Stimulated activated CD4-positive, alpha-beta T cell treated with anti-CD3 and anti-CD28 coated beads, Interleukin-4, amount 100 ng/mL, for 4 hours (primary cell): ENCODE measurements at places on chromosomes 1 and 21.

GRCh38 chr1:89104687-89105086 lies 21.2 kb downstream of the GBP2 start:
- peak; percentile 12 for DNase-seq

DNA sequence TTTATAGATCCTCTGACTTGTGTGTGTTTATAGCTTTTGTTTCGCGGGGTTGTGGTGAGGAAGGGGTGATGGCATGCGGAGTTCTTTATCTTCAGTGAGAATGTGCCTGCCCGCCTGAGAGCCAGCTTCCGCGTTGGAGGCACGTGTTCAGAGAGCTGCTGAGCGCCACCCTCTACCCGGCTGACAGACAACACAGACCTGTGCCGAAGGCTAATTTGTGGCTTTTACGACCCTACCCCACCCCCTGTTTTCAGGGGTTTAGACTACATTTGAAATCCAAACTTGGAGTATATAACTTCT lies 14.4 kb upstream of the CD101 start:
- peak; percentile 83 for DNase-seq

DNA sequence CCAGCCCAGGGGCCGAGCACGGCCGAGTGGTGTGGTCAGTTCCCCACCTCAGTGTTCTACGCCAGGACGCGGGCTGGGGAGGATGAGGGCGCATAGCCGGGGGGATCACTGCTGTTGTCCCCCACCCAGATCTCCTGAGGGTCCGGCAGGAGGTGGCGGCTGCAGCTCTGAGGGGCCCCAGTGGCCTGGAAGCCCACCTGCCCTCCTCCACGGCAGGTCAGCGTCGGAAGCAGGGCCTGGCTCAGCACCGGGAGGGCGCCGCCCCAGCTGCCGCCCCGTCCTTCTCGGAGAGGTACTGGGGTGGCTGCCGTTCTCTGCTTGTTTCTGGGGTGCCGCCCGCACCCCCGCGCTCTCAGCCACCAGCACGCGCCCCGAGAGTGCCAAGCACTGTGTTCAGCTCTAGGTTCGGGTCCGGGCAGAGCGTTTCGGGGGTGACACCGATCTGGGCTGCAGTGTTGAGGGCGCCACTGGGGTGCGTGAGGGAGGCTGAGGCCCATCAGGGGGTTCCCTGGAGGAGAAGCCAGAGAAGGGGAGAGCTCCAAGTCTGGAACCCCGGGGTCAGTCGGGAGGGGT lies 17.4 kb downstream of the SAMD11 start:
- DNase-seq: no peak

DNA sequence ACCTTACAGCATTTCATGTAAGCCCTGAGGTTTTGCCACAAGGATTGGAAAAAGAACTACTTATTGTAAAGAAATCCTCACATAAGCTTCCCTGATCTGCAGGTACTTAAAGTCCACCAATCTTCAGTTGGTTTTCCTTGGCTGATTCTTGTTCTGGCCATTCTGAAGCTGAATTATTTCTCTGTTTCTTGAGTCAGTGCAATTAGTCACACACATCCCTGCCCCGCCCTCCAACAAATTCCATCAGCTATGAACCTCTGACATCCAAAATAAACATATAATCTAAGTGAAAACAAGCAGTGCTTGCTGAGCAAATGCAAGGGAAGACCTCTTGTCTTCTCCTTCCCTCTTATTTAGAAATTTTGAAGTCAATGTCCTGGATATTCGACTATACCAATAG lies 8.2 kb upstream of the FNDC7 start:
- DNase-seq: no peak

DNA sequence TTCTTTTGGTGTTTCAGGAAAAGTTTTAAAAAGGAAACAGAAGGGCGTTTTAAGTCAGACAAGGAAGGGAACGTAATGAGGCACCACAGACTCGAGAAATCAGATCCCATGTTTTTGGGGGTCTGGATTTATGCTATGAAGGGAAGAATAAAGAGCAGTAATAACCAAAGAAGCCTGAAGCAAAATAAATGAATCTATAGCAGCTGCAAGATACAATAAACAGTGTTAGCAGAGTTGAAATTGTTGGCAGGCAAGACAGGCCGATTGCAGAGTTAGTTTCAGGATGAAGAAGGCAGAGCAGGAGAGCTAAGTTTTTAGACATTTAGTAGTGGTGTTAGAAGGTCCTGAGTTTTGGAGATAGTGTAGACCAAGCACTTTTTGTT lies 425 bp downstream of the DDR2 start:
- DNase-seq: no peak

DNA sequence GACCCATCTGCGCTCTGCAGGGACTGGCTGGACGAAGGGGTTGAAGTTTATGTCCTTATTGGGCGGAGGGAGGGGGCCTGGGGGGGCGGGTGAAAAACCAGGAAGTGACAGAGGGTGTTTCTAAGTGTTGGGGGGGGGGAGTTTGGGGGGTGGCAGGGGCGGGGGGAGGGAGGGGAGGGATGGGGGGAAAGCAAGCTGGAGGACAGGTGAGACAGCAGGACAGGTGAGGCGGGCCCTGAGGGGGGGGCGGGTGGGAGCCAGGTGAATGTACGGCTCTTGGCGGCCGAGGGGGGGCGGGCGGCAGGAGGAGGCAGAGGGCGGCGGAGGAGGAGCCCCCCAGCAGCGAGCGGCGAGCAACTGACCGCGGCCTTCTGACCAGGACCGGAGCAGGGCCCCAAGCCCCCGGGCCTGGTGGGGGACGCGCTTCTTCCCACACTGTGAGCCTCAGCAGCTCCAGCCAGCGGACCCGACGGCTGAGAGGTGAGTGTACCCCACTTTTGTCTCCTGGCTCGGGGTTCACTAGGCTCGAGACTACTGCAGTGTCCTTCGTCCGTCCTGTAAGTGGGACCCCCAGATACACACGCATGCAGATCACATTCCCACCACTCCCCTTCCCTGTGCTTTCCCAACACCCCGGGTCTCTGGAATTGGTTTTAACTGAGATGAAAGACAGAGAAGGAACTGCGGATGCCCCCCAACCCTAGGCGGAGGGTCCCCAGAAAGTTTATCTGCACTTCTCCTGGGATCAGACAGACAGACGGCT lies at the start of gene ZBTB7B:
Gene ZBTB7B, plus strand, starts transcription at position 339 of the 763 bp plus-strand sequence. CDS start 11,859 bp downstream, outside the sequence.
- no peak for DNase-seq

- DNase-seq: no peak
Observed at GRCh38 chr1:245842106-245842505, 665.0 kb downstream of the SMYD3 start.

GRCh38 chr1:108732398-108732797 lies 14.1 kb upstream of the STXBP3 start:
- no peak for DNase-seq

DNA sequence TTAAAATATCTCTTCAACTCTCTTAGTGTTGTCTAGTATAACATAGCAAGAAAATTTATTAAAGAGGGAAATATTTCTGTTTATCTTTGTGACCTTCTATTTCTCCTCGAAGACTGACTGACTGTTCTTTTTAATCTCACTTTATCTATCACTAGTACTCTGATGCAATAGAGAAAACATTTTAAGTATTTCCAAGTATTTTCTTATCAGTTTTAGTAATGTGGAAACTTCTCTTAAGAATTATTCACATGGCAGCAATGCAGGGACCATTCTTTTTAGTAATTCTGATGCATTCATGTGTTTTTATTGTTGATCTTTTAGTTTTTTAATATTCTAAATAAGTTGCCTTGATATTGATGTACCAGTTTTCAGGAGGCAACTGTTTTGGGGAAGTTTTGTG lies 115.7 kb downstream of the NEK7 start:
- DNase-seq: no peak

GRCh38 chr21:16570171-16570570 lies 840.4 kb downstream of the USP25 start:
- no peak for DNase-seq

DNA sequence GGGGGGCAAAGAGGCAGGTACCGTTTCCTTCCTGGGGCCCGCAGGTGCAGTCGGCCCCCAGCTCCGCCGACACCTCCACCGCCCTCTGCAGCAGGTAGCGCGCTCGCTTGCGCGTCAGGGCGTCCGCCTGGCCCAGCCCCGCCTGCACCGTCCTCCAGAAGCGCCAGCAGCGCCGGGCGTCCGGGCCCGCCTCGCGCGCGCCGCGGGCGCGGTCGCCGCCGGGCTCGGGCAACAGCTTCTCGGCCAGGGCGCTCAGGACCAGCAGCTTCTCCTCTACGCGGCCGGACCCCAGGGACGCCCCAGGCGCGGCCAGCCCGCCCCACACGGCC lies 863 bp downstream of the TARBP1 start:
- peak; percentile 78 for DNase-seq

DNA sequence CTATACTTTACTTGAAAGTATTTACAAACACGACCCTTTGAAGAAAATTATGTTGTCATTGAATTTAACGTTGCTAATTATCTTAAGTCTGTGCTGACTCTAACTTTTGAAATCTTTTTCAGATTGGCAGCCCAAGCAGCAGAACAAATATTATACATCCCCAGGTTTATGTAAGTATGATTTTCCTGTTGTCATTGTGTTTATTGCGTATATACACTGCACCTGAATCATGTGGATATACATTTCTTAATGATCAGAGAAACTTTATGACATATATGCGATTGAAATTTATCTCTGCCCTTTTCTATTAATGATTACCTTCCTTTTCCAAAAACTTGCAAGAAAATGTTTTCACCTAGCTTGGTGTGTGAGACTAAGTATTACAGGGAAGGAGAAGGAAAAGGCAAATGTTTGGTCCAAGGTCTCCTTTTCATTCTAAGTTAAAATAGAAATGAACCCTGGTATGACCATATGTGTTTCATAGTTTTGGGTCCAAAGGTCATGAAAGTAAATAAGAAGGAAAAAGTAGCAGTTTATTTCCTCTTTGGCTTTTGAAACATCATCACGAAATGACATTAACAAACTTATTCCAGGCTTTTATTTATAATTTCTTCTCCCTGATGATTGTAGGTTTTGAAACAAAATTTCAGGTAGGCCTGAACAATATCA lies 116.8 kb downstream of the VPS13D start:
- no peak for DNase-seq

DNA sequence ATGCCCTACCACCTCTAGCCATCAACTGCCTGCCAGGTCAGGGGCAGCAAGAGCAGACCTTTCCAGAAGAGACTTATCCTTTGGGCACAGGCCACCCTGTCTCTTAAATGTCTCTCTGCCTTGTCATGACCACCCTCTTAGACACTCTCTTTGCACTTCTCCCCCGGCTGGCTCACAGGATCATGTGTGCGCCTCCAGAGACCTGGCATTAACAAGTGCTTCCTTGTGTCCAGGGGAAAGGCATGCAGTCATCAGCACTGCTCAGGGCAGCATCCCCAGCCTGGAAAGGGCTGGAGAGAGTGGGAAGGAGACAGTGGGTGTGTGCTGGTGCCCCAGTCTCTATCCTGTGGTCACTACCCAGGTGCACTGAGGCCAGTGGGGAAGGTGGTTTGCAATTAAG lies 85.2 kb upstream of the TLR5 start:
- DNase-seq: no peak

DNA sequence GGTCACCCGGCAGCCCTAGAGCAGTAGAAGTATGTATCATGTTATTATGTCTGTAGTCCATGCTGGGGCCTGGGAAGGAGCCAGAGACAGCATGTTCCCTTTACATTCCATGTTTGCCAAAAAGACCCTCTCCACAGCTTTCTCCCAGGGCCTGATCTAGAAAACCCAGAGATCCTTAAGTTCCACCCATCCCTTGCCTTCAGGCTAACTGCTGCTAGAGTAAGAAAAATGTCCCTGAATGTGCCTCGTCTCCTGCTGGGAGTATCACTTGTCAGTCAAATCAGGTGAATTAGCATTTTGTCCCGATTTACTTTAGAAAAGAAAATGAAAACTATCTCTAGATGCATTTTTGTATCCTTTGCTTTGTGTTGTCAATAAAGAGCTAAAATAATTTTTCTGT lies 13.3 kb upstream of the MRPS14 start:
- DNase-seq: no peak

- DNase-seq: no peak
Observed at GRCh38 chr1:156430866-156431265, 61.9 kb downstream of the RHBG start.

GRCh38 chr1:202056644-202057334 lies 46.4 kb downstream of the ELF3 start:
- no peak for DNase-seq

DNA sequence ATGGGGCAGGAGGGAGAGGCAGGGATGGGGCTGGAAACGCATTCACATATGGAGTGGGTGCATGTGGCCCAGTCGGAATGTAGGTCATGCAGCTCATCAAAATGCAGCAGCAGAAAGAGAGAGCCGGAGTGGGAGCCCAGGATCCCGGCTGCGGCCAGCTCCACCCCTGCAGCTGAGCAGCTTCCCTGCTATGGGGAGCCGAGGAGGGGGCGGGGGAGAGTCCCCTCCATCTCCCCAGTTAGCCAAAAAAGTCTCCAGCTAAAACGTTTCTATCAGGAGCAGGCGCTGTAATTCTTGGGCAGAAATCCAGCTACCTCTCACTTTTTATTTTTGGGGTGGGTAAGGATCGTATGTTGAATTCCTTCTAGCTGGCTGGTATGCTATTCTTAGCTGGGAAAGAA lies 39.7 kb downstream of the MRPL37 start:
- no peak for DNase-seq

- no peak for DNase-seq
Observed at GRCh38 chr1:12748778-12749355, 2.9 kb downstream of the CFAP107 start.

DNA sequence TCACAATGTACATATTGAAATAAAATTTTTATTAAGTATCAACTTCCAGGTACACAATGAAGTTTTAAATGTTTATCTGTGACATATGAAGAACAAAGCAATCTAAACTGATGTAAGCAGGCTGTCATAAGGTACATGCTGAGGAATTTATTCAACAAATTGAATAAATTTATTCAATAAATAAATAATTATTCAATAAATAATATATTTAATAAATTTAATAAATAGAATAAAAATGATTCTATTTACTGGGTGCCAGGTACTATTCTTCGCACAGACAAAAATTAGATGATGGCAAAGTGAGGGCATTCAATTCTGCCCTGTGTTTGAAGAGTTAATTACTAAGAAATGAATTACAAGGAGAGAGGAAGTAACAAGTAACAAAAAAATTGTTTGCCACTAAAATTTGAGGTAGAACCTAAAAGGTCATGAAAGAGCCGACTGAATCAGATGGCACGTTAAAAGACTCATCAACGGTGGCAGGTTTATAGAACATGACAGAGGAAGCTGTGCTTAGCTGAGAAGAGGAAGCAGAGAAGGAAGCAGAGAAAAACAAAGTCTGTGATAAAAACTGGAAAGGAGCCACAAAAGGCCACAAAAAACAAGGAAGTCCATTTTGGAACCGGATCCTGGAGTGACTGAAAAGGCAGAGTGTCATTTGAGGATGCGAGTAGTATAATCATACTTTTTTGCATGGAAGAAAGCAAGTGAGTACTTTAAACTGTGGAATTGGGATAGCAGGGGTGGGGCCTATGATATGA lies 2.2 kb upstream of the USP24 start:
- no peak for DNase-seq

- DNase-seq: no peak
Observed at GRCh38 chr21:28833182-28833581, 159.5 kb downstream of the LTN1 start.
